ENCODE measurements at places on chromosomes 3 and 15. TPM values are rescaled to one million over a fixed set of nuclear protein-coding genes. Genes with fewer than 3 reads are reported as not detected.

The SCN11A gene
- 0.05 TPM for total RNA-seq

GRCh38 chr3:30630238-30631030 lies 24.0 kb downstream of the TGFBR2 start:
- peak overlapping the region; percentile 1 for H3K4me3 ChIP-seq
- H3K27me3 ChIP-seq = no peaks in the 10 kb centered on the region
- peaks cover 74% of the 10 kb centered on the region for H3K36me3 ChIP-seq
- DNase-seq = no peak
- H3K4me1 ChIP-seq = peaks cover 95% of the 10 kb centered on the region

- H3K27ac ChIP-seq = no peak overlapping the region
- no peak overlapping the region for H3K4me3 ChIP-seq
Observed at GRCh38 chr3:182201456-182202168, 489.9 kb downstream of the SOX2 start.

The ANKDD1A gene
- 0.87 TPM for total RNA-seq

DNA sequence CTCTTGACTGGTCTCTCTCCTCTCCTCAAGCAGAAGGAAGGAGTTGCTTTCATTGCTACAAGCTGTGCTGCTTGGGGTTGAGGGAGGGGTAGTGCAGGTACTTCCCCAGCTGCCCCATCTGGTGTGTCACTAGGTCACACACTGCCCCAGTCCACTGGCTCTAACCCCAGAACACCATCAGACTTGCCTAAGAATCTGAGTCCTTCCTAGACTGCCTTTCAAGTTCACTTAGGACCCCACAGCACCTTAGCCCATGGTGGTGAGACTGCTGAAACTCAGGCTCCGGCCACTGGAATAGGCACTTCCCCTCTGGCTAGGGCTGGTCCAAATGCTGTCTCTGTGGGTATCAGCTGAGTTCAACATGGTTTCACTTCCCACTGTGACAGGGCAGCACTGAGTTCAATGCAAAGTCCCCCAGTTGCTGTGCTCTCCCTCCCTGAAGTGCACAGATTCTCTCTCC lies 279.7 kb upstream of the GOLGA6L4 start:
- H3K4me3 ChIP-seq = no peak overlapping the region
- peaks cover 5% of the 10 kb centered on the region for H3K27me3 ChIP-seq
- no peaks in the 10 kb centered on the region for H3K36me3 ChIP-seq
- no peaks in the 10 kb centered on the region for H3K4me1 ChIP-seq
- H3K27ac ChIP-seq = no peak overlapping the region

DNA sequence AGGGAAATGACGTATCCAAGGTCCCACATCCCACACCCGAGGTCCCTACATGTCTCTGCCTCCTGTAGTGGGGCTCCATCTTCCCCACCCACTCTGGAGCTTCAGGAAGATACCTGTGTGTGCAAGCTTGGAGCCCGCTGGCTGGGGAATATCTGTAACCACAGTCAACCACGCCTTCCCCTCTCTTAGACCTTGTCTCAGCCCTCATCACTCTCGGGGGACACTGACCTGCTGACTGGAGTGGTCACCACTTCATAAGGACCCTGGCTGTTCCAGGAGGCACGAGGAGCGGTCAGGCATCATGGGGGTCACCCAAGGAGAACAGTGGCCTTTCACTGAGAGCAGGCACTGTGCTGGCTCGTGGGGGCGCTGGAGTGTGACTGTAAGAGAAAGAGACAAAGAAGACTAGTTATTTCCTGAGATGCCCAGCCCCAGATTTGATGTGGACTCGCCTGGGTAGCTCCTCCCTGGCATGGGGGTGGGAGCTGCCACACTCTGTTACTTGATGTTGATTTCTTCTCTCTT lies 48.6 kb downstream of the CTXND1 start:
- H3K27me3 ChIP-seq = peaks cover 34% of the 10 kb centered on the region
- no peaks in the 10 kb centered on the region for H3K36me3 ChIP-seq
- no peak for DNase-seq
- H3K4me3 ChIP-seq = no peak overlapping the region

- no peak for DNase-seq
- peaks cover 33% of the 10 kb centered on the region for H3K36me3 ChIP-seq
- H3K27me3 ChIP-seq = no peaks in the 10 kb centered on the region
- H3K4me1 ChIP-seq = peaks cover 10% of the 10 kb centered on the region
- no peak overlapping the region for H3K27ac ChIP-seq
- no peak overlapping the region for H3K4me3 ChIP-seq
Observed at GRCh38 chr3:183050706-183051105, 48.6 kb downstream of the MCCC1 start.

GRCh38 chr3:48187579-48188265 lies 495 bp downstream of the CDC25A start:
- peaks cover 35% of the 10 kb centered on the region for H3K4me1 ChIP-seq
- H3K27me3 ChIP-seq = no peaks in the 10 kb centered on the region
- DNase-seq = no peak
- H3K27ac ChIP-seq = peak overlapping the region; percentile 85
- H3K36me3 ChIP-seq = peaks cover 35% of the 10 kb centered on the region

GRCh38 chr3:128307029-128307633 lies 153.8 kb downstream of the EEFSEC start:
- no peak overlapping the region for H3K4me3 ChIP-seq
- no peaks in the 10 kb centered on the region for H3K27me3 ChIP-seq
- H3K36me3 ChIP-seq = peaks cover 3% of the 10 kb centered on the region
- peak; percentile 4 for DNase-seq

- H3K4me1 ChIP-seq = peaks cover 2% of the 10 kb centered on the region
- no peak overlapping the region for H3K27ac ChIP-seq
- H3K4me3 ChIP-seq = no peak overlapping the region
- DNase-seq = no peak
- H3K27me3 ChIP-seq = peaks cover 7% of the 10 kb centered on the region
Observed at GRCh38 chr15:63461230-63461985, 43.0 kb upstream of the USP3 start.

The HDGFL3 gene
- total RNA-seq = 25.0 TPM

GRCh38 chr15:54119051-54119450 lies 140.8 kb downstream of the UNC13C start:
- H3K4me3 ChIP-seq = no peak overlapping the region
- no peak overlapping the region for H3K27ac ChIP-seq
- no peaks in the 10 kb centered on the region for H3K4me1 ChIP-seq
- DNase-seq = no peak
- H3K27me3 ChIP-seq = no peaks in the 10 kb centered on the region

DNA sequence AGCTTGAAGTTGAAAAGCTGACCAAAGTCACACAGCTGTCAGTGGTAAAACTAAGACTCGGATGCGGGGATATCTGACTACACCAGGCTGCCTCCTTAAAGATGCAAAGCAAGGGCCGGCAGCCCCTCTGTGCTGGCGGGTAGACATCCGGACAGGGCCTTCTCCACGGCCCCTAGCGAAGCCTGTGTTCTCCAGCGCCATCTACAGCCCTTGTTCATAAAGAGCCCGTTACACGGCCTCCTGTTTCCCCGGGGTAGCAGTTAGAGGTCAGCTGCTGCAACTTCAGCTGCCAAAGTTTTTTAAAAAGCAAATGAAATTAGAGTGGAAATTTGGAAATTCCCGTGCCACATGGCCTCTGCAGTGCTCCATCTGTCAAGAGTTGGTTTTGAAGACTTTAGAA lies 383.0 kb downstream of the TBL1XR1 start:
- H3K27ac ChIP-seq = no peak overlapping the region
- H3K4me3 ChIP-seq = no peak overlapping the region
- DNase-seq = peak; percentile 9
- H3K27me3 ChIP-seq = peaks cover 3% of the 10 kb centered on the region
- no peaks in the 10 kb centered on the region for H3K36me3 ChIP-seq
- no peaks in the 10 kb centered on the region for H3K4me1 ChIP-seq

GRCh38 chr15:35309886-35310285 lies 224.8 kb upstream of the NANOGP8 start:
- H3K4me3 ChIP-seq = no peak overlapping the region
- H3K27ac ChIP-seq = no peak overlapping the region
- H3K27me3 ChIP-seq = no peaks in the 10 kb centered on the region
- no peaks in the 10 kb centered on the region for H3K36me3 ChIP-seq

The ST3GAL6 gene
- total RNA-seq = 0.08 TPM

The HDAC11 gene
- 1.6 TPM for total RNA-seq

DNA sequence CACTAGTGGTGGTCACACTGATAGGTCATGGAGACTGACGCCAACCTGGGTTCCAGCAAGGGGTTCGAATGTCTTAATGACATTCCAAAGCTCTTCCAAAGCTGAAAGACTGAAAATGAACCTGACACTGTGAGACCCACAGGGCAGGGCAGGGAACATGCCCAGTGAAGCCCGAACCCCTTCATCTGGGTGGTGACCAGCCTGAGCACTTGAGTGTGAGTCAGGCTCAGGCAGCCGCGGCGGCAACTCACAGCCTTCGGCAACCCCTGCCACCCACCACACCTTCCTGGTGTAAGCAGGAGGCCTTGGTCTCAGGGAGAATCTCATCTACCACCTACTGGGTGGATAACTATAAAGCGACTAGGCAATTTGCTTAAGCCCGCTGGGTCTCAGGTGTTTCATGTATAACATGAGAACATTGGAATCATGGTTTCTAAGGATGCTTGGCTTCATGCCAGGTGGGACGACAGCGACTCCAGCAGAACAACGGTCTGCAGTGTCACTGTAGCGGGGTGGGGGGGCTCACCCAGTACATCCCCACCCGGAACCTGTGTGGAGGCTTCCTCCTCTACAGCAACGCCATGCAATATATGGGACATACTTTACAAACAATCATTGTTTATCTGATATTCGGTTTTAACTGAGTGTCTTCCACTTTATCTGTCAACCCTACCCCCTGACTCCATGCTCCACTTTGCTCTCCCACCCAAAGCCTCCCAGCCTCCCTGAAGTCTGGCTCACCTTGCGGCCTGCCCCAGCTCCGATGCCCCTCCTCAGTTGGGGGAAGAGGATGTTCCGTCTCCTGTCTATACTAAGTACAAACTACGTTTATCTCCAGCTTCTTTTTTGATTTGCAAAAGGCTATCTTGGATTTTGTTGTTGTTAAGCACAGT lies 125.0 kb upstream of the MEF2A start:
- no peaks in the 10 kb centered on the region for H3K36me3 ChIP-seq
- H3K4me3 ChIP-seq = no peak overlapping the region
- peaks cover 45% of the 10 kb centered on the region for H3K4me1 ChIP-seq

DNA sequence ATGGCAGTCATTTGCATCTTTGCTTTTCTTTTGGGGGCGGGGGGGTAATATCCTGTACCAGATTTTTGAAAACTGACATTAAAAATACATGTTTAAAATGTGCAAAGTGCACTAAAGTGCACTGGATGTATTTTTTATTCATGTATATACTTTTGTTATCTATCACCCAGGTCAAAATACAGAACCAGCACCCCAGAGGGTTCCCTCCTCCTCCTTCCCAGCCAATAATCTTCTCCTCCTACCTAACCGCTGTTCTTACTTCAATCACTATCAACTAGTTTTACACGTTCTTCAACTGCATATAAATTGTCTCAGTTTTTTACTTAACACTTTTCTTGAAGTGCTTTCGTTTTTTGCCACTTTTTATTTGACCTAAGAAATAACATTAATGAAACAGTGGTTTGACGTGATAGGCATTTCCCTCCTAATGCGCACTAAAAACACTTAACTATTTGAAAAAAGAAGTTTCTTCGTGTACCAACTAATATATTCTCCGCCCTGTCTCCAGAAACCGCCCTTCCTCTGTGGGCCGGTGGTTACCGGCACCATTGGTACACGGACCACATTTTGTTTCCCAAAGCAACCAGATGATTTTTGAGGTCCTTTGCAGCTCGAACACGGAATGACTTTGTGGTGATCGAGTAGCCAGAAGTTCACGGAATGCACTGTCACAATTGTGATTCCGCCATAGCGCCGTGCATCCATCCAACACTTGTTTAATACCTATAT lies 836 bp upstream of the AKAP13 start:
- H3K27ac ChIP-seq = peak overlapping the region; percentile 94
- peaks cover 60% of the 10 kb centered on the region for H3K4me1 ChIP-seq
- H3K4me3 ChIP-seq = peak overlapping the region; percentile 87
- peaks cover 3% of the 10 kb centered on the region for H3K27me3 ChIP-seq

The CCDC66 gene
- total RNA-seq = 38.2 TPM

All from activated CD4-positive, alpha-beta T cell treated with anti-CD3 and anti-CD28 coated beads, Interleukin-2, amount 10 ng/mL, durations not matched to agents 7 days and 5 days (primary cell).